ENCODE measurements at places on chromosomes 16 and 17.

DNA sequence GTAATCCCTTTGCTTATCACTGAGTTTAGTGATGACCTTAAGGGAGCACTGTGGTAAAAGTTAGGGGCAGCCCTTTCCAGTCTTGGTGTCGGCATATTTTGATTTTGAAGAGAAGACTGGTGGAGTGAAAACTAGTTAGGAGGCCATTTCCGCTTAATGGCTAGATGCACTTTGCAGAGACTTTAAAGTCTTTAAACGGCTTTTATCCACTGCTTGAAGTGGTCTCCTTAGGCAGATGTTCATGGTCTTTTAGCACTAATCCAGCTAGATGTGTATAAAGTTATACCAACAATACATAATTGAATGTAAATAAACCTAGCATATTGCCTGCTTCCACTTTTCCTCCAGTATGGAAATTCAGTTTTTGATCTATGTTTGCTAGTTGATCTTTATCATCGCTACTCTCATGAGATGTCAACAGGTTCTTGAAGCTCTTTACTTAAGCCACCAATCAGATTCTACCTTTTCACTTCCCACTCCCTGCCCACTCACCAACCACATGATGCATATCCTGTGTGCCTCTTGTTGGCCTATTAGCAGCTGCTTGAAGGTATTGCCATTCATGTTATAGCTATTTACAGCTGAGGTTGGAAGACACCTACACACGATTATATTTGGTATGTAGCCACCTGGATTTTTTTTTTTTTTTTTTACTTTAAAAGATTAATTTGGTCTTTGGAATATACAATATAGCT, 132.0 kb downstream of the NLK start:
- DNase-seq, result no peak

GRCh38 chr17:18314059-18314730, 599 bp downstream of the TOP3A start:
- no peak for DNase-seq

DNA sequence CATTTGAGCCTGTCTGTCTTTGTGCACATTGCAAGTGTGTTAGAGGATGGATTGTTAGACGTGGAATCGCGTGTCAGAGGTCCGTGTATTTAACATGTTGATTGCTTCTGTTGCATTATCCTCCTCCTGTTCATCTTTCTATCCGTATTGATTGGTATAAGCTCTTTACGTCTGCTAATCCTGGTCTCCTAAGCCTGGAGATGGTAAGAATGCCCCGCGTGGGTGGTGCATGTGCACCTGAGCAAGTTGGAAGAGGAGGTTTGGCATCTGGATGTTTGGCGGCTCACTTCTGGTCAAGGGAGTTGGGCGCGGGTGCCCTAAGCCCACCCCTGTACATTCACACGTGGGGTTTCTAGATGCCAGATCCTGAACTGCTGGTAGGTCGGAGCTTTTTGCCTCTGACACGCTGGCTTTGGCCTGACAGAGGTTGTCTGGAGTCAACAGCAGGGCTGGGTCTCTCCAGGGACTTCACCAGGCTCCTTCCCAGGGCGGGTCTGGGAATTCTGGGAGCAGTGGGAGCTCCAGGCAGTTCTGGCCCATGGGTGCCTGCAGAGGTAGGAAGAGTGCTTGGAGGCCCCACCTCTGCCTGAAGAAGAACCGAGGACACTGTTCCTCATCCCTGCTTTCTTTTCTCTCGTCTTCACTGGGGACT, 107.3 kb downstream of the OR1D5 start:
- no peak for DNase-seq

GRCh38 chr16:22322741-22323140, 25.5 kb downstream of the POLR3E start:
- DNase-seq, result no peak

- no peak for DNase-seq
These were observed 165.0 kb downstream of the LGALS9B start for GRCh38 chr17:20302246-20302917.

DNA sequence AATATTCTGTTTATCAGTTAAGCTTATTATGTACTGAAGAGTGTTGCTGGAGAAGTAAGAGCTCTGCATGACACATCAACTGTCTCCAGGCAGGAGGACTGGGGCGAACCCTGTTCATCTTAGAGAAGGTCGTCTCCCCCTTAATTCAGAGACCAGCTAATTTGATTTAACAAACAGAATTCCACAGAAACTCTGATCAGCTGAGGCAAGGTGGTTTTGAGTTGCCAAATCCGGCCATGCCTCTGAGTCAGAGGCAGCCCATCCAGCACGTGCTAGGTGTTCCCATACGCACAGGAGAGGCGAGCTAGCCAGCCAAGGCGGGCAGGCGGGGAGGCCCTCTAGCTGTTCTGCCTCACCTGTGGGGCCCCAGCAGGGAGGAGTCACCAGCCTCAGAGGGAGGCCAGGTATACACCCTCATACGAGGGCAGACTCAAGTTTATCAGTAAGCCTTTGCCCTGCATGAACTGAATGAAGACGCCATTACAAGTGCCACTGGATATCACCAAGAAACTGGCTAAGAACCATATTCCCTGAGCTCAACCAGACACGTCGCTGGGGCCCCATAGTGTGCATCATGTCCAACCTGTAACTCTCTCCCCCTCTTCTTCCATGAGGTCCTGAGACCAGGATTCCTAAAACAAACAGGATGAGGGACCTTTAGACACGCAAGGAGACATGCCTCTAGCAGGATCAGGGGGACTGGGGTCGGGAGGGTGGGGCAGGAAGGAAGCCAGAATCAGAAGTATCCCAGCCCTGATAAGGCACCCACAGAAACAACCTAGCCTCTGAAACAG, 25.7 kb downstream of the STAT5A start:
- no peak for DNase-seq

- DNase-seq, result no peak
These were observed 134.1 kb downstream of the IRF8 start for GRCh38 chr16:86033016-86033474.

DNA sequence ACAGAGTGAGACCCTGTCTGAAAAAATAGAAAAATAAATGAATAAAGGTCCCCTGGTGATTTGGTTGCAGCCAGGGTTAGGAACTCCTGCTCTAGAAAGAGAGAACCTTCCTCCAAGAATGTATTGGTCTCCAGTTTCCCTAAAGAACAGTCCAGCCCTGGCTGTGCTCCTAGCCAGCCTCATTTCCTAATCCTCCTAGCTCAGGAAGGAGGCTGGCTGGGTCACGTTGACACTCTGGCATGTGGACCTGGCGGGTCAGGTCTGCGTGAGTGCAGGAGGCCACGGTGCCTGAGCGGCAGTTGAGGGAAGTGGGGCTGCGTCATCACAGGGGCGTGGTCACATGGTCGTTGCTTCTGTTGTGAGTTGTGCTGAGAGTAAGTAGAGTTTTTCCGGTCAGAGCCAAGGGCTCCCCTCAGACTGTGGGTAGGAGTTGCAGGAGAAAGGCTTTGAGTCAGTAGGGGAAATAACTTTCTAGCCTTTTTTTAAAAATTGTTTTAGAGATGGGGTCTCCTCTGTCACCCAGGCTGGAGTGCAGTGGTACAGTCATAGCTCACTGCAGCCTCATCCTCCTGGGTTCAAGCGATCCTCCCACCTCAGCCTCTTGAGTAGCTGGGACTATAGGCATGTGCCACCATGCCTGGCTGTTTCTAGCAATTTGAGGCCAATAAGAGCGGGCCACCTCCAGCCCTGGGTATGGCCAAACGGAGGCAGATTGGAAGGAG, 194.0 kb upstream of the CIBAR2 start:
- peak; percentile 31 for DNase-seq

DNA sequence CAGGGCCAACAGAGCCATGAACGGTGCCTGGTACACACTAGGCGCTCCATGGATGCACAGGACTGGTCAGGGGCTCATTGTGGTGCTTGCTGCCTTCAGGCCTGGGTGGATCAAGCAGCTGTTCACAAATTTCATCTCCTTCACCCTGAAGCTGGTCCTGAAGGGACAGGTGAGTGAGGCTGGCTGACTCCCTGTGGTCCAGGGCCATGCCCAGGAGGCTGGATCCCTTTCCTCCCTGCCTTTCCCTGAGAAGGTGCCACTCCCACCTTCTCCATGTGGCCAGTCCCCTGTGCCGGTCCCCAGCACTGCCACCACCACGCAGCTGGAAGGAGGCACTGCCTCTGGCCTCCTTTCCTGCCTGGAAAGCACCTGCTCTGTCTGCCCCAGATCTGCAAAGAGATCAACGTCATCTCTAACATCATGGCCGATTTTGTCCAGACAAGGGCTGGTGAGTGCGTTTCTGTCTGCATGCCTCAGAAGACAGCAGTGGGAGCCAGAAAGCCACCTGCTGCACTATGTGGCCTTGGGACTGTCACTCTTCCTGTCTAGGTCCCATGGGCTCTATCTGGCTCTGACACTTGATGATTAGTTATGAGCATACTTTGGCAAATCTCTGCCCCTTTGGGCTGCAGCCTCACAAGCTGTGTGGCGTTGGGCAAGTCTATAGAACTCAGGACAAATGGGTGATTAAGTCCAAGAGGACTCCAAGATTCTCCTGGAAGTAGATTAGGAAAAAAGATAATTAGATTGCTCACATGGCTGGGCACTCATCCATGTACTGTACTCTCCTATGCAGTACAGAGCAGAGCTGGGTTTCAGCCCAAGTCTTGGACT, 9.4 kb downstream of the CETP start:
- no peak for DNase-seq

- DNase-seq, result no peak
These were observed 1.4 kb downstream of the LGALS3BP start for GRCh38 chr17:78977997-78978973.

DNA sequence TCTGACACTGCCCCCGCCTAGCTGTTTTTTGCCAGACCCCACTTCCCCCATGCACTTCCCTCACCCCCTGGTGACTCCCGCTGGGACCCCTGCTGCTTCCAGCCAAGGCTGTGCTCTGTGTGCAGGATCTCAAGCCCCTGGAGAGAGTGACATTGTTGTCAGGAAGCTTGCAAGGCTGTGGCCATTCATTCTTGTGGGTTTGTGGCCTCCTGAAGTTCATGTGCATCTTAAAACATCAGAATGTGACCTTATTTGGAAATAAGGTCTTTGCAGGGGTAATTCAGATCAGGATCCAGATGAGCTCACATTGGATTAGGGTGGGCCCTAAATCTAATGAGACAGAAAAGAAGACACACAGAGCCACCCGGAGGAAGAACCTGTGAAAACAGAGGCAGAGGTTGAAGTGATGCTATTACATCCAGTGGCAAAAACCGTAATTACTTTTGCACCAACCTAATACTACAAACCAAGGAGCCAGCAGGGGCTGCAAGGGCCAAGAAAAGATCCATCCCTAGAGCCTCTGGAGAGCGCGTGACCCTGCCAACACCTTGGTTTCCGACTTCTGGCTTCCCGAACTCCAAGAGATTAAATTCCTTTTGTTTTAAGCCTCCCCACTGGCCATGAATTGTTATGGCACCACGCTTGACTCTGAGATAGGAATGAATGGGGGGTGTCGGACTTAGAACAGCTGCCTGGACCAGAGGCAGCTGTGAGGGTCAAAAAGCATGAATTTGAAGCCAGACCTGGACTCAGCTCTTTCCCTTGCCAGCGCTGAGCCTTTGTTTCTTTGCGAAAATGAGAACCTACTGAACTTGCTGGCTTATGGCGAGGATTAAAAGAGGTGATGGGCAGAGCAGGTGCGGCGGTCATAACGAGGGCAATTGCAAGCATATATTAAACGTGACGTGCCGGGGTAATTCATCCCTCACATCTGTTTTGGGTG, 75.5 kb downstream of the BMERB1 start:
- DNase-seq, result no peak

- DNase-seq, result no peak
These were observed 168.0 kb downstream of the AHSP start for GRCh38 chr16:31695667-31696066.

DNA sequence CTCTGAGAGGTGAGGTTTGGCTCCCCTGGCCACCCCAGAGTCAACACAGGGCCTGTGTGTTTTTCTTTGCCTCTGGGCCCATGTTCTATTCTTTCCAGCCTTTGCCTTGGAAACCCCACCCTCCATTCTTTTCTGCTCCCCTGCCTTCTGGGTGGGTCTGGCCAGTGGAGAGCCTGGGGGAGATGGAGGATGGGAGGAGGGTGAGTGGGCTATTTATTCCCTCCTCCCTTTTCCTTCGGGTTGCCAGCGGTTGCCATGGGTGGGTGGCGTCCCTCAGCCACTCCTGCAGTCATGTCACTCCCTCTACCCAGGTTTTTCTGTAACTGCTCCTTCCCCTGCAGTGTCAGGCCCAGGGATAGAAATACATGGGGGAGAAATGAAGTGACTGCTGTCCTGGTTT, 15.5 kb downstream of the CMIP start:
- DNase-seq, result no peak

All from esophagus squamous epithelium (tissue), 5 donors.